Umbilical cord (tissue), 2 donors: ENCODE measurements at places on chromosomes 13 and 19.
A peak's percentile ranks its signal among the peaks of the same experiment; 100 is the strongest.

GRCh38 chr19:16342002-16342715 is 17.5 kb downstream of the KLF2 start:
- peak; percentile 96 for DNase-seq

DNA sequence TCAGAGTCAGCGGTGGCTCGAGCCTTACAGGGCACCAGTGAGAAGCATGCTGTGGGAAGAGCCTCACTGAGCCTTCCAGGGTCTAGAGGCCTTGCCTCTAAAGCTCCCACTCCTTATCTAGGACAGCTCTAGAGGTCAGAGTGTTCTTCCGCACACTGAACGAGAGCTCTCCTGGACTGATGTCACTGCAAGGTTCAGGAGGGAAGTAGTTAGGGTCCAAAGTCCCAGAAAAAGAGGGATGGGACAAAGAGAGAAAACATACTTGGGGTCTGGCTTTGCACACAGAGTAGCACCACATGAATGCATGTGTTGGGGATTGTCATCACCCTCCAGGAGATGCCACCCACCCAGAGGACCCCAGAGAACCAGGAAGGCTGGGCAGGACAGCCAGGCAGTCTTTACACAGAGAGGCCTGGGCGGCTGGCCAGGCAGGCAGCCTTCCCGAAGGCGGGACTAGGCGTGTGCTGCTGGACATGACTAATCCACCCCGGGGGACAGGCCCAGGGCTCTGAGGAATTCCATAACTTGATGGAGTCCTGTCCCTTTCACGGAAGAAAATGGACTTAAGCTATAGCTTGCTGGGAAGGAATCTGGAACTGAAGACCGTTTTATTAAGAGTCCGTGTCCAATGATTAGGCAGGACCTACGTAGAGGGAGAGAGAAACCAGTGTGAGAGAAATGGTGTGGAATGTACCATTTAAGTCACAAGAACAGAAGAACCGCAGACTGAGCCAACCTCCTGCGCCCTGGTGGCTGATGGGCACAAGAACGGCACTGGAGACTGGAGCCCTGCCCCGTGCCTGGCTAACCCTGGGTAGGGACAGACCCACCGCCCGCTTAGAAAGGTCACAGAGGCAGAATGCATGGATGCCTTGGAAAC is 16.6 kb upstream of the EPHX3 start:
- DNase-seq = peak; percentile 89

- no peak for DNase-seq
Observed at GRCh38 chr13:31814536-31814935, 75.2 kb downstream of the RXFP2 start.

DNA sequence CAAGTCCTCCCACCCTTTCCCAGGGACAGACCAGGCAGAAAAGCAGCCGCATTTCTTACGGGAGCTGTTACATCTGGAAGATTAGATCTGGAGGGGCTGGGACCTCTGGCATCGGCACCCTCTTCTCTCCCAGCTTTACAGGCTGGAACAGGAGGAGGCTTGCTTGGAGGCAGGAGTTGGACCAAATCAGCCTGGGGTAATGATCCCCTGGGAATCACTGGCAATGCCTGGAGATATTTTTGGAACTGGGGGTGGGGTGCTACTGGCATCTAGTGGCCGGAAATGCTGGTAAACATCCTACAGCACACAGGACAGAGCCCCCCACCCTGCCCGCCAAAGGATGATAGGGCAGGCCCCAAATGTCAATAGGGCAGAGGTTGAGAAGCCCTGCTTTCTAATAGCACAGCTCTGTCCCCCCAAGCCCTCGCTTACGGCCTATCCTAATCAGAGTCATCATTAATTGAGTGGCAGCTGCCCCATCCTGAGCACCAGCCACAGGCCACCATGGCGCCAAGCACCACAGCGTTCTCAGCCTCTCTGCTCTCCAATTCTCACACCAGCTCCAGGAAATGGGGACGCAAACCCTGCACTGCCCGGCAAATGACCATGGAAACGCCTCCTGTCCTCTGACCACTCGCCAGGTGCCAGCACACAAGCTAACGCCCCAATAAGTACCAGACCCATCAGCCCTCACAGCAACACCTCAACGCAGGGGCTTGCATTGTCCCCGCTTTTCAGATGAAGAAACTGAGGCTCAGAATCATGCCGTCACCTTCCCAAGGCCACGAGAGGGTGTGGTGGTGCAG is 20.6 kb downstream of the LRRC4B start:
- DNase-seq = peak; percentile 35

DNA sequence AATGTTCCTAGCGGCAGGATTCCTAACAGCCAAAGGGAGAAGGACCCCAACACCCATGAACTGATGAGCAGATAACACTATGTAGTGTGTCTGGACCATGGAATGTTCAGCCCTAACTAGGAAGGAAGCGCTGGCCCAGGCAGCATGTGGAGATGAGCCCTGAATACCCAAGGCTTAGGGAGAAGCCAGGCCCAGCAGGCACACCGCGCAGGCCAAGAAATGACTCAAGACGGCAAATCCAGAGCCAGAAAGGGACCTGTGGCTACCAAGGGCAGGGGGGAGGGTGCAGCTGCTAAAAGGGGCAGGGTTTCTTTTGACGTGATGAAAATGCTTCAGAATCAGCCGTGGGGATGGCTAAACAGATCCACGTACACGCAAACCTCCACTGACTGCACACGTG is 20.7 kb upstream of the TINCR start:
- no peak for DNase-seq

DNA sequence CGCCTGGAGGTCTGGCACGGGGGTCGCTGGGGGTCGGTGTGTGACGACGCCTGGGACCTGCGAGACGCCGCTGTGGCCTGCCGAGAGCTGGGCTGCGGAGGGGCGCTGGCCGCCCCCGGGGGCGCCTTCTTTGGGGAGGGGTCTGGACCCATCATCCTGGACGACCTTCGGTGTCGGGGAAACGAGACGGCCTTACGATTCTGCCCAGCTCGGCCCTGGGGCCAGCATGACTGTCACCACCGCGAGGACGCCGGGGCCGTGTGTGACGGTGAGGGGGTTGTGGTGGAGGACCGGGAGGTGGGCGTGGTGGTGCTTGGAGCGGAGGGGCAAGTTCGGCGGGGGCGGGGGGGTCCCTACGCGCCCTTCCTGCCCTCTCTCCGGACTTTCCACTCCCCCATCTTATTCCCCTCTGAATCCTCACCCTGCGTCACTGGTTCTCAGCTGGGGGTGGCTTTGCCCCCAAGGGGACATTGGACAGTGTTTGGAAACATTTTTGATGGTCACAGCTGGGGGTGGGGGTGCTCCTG is 5.5 kb downstream of the SSC5D start:
- no peak for DNase-seq

GRCh38 chr19:42363614-42364346 is 26.3 kb downstream of the CNFN start:
- no peak for DNase-seq

DNA sequence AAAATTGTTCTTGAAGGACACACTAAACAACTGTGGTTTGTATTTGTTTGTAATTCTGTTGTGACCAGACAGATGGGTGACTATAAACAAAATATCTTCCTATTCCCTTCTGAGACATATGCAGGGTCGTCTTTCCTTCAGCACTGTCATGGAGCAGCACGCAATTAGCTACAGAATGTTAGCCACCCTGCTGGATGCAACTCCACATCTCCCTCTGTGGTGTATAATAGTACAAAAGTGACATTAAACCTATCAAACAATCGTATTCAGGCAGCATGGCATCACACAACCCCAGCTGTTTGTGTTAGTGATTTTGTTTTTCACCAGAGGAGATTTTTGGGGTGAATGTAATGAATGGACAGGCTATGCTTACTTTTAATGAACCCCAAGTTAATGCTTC is 146.2 kb downstream of the GPC6 start:
- DNase-seq = no peak

- DNase-seq = peak; percentile 53
Observed at GRCh38 chr19:42440357-42441048, 2.2 kb downstream of the CXCL17 start.

GRCh38 chr19:39497996-39498797 is 550 bp upstream of the DLL3 start:
- peak; percentile 39 for DNase-seq

DNA sequence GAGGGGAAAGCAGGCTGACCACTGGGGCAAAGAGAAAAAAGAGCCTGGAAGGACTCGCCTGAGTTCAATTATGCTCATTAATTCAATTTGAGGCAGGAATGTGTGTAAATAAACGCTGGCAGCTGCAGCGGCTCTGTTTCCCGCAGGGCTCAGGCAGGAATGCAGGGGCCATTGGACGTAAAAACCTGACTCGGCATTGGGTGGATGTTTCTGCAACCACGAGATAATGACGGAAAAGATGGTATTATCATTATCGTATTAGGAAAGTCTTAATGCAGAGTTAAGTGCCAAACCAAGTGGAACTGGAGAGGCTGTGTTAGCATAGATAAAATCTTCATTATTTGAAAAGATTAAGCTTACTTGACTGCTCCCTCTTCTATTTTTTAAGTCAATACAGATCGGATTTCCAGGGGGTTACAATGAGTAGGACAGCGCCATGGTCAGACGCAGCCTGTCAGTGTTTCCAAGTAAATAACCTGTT is 169.8 kb downstream of the SHISA2 start:
- DNase-seq = peak; percentile 17
